ENCODE measurements at places on chromosomes 4 and X.
A peak's percentile ranks its signal among the peaks of the same experiment; 100 is the strongest.

DNA sequence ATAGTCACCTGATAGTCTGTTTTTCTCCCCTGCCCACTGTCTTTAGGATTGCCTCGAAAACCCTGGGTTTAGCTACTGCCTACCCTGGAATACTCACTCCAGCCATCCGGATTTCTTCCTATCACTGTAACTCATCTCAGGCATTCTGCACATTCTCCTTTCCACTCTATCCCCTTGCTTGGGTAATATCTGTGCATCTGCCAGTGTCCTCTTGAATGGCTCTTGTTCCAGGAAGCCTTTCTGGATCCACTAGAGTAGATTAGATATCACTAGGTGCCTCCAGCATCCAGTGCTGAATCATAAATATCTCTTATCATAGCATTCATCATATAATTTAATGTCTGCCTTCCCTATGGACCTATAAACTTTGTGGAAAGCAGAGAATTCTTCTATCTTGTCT lies 17.1 kb upstream of the GALNT7 start:
- DNase-seq: no peak

- DNase-seq: peak; percentile 73
Observed at GRCh38 chr4:51831133-51831532, 11.8 kb upstream of the DCUN1D4 start.

GRCh38 chr4:26257850-26258249 lies 63.0 kb upstream of the RBPJ start:
- no peak for DNase-seq

GRCh38 chr4:137707626-137708025 lies 175.3 kb upstream of the PCDH18 start:
- DNase-seq: no peak

GRCh38 chr4:189177130-189177529 lies 763.5 kb upstream of the FRG1 start:
- DNase-seq: no peak

- no peak for DNase-seq
Observed at GRCh38 chrX:98071331-98071730, 1187.6 kb downstream of the RPA4 start.

All from hematopoietic multipotent progenitor cell treated with erythropoietin and hydrocortisone succinate and interleukin-3 and kit ligand, for 8 days (in vitro differentiated cells).